Inflammatory macrophage treated with lipopolysaccharide for 4 hours (primary cell): ENCODE measurements at places on chromosomes 3 and 15.

DNA sequence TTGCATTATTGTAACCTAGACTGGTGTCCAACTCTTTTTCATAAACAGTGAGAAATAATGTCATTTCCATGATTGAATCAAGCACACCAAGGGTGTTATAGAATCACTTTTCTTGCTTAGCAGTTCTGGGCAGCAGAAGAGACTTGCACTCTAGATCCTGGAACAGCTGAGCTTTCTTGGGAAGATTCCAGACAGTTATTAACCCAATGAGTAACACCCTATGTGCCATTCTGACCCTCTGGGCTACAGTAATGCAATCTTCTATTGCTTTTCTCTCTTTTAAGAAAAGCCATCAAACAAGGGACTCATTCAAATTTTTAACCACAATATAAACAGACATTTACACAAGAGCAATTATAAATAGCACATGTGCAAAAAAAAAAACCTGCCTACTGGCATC is 39.3 kb upstream of the USP3 start:
- DNase-seq, result no peak

DNA sequence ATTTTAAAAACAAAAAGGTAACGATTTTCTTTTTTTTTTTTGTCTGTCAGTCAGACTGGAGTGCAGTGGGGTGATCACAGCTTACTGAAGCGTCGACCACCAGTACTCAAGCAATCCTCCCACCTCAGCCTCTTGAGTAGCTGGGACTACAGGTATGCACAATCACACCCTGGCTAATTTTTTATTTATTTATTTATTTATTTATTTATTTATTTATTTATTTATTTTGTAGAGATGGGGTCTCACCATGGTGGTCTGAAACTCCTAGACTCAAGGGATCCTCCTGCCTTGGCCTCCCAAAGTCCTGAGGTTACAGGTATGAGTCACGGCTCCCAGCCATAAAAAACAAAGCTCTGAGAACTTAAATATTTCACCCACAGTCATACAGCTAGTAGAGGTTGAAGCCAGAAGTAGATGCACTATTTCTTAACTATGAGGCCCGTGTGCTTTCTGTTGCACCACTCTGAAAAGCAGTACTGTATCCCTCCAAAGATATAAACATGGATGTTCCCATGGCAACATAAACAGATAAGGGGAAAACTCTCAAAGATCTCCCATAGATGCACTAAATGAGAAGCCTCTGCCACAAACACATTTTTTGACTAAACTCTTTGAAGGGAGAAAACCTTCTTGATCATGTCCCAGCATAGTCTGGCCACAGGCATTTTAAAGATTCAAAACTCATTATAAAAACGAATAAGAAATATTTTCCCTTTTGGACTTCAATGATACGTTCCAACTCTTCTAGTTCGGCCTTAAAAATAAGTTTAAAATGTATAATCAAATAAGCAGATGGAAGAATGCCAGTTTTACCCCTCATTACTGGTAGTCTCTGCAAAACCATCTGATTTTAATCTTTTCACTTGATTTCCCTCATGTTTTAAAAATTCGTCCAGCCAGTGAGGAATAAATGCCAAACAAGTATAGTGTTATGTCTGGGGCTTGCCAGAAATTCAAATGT is 162.3 kb upstream of the ARHGEF26 start:
- no peak for DNase-seq

DNA sequence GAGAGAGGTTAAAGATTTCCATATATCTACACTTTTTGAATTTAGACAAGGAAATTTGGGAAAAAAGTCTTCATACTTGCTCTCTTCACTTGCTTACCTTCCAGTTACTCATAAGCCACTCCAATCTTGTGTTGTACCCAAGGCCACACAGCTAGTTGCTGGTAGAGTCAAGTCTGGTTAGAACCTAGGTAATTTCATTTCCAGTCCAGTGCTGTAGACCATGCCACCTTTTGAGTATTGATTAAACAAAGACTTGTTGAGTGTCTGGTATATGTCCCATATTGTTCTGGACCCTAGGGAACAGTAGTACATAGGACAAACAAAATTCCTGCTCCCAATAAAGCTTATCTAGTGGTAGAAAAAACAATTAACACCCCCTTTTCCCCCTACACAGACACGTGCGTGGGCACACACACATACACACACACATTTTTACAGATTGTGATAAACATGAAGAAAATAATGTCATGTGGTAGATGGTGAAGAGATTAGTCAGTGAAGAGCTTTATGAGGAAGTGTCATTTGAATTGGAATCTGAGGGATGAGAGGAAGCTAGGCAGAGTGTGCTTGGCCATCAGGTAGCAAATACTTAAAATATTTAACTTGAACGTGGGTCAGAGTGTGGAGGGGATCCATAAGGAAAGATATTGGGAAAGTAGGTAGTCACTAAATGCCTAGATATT is 2.1 kb downstream of the CMC1 start:
- peak; percentile 64 for DNase-seq

DNA sequence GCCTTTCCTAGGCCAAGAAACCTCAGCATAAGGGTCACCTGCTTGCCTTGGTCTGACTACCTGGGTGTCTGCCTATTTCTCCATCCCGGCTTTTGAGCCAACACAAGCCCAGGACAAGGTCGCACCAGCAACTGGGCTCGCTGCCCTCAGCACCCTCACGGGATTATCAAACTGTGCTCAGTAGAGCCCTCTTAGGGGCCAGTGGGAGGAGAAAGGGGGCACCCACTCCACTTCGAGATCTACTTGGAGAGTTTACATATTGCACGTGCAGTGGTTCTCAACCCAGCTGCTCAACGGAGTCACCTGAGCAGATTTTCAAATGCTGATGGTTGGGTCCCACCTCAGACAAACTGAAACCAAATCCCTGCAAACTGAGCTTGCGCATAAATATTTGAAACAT is 31.1 kb downstream of the TSPAN3 start:
- no peak for DNase-seq

DNA sequence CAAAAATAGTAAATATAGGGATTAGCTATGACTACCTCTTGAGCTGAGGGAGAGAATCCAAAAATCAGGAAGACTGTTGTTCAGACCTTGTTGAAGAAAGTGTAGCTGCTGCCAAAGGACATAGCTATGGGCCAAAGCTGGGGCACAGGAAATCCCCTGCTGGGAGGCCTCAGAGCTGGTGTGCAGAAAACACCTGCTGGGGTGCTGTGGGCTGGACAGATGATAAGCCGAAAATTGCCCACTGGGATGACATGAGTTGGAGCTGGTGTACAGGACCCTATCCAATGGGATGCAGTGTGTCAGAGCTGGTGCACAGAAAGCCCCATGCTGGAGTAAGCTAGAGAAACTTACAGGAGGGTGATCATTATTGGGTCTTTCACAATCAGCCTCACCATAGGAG is 121.9 kb downstream of the NEO1 start:
- no peak for DNase-seq

GRCh38 chr15:97425596-97425995 is 534.9 kb upstream of the ARRDC4 start:
- DNase-seq, result no peak

GRCh38 chr3:117358717-117359314 is 649.2 kb downstream of the TUSC7 start:
- DNase-seq, result no peak

- DNase-seq, result no peak
Measured at GRCh38 chr15:93466380-93466779, 377.4 kb upstream of the RGMA start.

- DNase-seq, result no peak
Measured at GRCh38 chr3:125177746-125178145, 34.8 kb downstream of the SLC12A8 start.

DNA sequence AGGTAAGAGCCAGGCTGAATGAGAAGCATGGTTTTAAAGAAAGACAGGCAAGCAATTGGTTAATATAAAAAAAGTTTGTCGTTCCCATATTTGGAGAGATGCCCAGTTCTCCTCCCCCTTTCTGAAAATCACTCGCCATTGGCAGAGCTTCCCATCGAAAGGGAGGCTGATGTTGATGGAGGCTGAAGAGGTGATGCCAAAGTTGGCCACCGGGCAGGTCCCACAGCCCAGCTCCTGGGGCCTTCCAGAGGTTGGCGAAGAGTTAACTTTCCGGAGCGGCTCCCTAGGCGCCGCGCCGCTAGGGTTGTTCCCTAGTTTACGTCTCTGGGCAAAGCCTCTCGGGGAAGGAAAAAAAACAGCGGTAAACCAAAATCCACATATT is 793 bp downstream of the PCOLCE2 start:
- no peak for DNase-seq

- no peak for DNase-seq
Measured at GRCh38 chr3:67076607-67077006, 78.5 kb downstream of the KBTBD8 start.

GRCh38 chr15:82132096-82132495 is 86.3 kb upstream of the MEX3B start:
- no peak for DNase-seq

DNA sequence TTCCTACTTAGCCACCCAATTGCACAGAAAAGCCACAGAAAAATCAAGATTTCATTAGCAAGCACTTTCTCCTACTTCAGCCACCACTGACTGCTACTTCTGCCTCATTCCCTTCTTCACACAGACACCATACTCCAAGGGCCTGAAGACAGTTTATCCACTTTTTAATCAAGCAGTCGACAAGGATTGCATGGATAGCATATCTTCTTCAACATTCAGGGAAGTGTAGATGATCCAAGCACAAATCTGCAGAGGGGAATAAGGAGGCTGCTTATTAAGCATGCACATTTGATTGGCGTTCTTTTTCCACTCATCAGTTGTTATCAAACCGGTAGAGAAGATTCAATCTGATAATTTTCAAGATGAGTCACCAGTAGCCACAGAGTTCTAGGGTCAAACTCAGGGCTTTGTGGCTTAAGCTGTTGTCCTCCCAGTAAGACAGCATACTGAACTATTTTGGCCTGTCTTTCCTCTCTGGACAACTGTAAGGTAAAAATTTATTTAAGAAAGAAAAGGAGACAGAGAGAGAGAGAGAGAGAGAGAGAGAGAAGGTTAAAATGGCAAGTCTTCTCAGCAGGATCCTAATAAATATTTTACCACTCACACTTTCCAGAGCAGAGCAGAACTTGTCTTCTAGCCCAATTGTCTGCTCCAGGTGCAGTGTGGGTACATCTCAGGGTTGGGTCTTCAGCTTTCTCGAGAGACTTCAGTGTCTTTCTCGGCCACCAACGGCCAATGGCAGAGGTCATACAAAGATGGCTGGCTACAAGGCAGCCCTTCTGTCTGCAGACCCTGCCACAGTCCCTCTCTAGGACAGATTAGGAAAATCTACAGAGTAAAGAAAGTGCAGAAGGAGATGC is 80.6 kb upstream of the BHLHE40 start:
- no peak for DNase-seq
